ENCODE measurements at places on chromosomes 13 and 19.

DNA sequence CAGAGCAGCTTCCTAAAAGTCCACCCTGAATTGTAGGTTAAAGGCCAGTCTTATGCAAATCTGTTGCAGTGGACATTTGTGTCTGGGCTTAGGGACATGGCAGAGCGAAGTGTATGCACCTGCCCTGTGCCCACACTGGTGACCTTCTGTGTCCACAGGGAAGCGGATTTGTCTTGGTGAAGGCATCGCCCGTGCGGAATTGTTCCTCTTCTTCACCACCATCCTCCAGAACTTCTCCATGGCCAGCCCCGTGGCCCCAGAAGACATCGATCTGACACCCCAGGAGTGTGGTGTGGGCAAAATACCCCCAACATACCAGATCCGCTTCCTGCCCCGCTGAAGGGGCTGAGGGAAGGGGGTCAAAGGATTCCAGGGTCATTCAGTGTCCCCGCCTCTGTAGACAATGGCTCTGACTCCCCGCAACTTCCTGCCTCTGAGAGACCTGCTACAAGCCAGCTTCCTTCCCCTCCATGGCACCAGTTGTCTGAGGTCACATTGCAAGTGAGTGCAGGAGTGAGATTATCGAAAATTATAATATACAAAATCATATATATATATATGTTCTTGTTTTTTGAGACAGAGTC is 25.5 kb downstream of the CYP2B6 start:
- no peak for DNase-seq

DNA sequence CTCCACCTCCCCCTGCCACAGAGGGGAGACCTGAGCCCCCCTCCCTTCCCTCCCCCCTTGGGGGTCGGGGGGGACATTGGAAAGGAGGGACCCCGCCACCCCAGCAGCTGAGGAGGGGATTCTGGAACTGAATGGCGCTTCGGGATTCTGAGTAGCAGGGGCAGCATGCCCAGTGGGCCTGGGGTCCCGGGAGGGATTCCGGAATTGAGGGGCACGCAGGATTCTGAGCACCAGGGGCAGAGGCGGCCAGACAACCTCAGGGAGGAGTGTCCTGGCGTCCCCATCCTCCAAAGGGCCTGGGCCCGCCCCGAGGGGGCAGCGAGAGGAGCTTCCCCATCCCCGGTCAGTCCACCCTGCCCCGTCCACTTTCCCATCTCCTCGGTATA is 2.4 kb upstream of the APOE start:
- no peak for DNase-seq

- DNase-seq = no peak
These were observed 15.2 kb downstream of the ZNF221 start for GRCh38 chr19:43966079-43966694.

DNA sequence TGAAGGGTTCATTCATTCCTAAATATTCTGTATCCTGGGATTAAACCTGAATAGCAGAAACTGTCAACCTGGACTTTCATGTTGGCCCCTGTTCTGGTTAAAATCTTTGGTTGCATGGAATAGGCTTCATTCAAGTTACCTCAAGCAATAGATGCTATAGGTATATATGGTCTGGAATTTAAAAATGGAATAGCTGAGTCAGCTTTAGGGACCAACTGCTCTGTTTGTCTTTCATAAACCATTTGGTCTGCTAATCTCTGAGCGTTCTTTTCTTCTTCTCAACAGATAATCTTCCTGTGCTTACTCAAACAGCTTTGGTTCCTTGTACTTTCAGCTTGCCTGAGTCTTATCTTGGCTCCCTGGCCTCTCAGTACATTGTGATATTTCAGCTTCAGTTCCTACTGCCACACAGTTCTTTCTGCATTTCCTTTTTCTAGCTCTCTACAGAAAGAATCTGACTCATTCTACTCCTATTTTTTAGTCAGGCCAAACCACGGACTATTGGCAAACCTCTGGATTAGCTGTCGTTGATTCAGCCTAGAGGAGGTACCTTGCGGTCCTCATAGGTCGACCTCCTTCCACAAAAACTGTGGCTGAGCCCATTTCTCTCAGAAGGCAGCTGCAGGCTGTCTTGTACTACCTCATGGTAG is 35.9 kb upstream of the MAB21L1 start:
- no peak for DNase-seq

DNA sequence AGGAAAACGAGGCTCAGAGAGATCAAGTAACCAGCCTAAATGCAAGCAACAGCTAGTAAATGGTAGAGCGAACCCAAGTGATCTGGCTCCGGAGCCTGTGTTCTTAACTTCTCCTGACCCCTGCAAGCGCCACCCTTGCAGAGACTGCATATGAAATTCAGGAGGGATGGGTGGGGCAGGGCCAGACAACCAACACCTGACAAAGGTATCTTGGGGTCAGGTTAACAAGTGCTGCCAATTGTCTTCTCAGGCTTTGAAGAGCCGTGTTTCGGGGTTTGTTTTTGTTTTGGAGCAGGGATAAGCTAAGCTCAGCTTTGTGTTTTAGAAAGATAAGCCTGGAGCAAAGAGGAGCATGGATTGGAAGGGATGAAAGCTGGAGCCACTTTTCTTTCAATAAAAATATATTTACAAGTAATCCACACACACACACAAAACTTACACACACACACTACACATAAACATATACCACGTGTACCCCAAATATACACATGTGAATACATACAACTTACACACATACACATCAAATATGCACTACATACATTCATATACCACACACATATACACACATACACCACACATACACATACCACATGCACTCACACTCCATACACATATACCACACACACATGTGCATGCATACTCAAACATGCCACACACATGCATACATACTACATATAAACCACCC is 722.0 kb downstream of the DIAPH3 start:
- DNase-seq = no peak

GRCh38 chr19:11434703-11435056 is 241 bp downstream of the ODAD3 start:
- DNase-seq = no peak

GRCh38 chr19:35337097-35337983 is 8.4 kb downstream of the CD22 start:
- no peak for DNase-seq

- DNase-seq = no peak
These were observed 988.6 kb downstream of the PCDH17 start for GRCh38 chr13:58620176-58620575.

DNA sequence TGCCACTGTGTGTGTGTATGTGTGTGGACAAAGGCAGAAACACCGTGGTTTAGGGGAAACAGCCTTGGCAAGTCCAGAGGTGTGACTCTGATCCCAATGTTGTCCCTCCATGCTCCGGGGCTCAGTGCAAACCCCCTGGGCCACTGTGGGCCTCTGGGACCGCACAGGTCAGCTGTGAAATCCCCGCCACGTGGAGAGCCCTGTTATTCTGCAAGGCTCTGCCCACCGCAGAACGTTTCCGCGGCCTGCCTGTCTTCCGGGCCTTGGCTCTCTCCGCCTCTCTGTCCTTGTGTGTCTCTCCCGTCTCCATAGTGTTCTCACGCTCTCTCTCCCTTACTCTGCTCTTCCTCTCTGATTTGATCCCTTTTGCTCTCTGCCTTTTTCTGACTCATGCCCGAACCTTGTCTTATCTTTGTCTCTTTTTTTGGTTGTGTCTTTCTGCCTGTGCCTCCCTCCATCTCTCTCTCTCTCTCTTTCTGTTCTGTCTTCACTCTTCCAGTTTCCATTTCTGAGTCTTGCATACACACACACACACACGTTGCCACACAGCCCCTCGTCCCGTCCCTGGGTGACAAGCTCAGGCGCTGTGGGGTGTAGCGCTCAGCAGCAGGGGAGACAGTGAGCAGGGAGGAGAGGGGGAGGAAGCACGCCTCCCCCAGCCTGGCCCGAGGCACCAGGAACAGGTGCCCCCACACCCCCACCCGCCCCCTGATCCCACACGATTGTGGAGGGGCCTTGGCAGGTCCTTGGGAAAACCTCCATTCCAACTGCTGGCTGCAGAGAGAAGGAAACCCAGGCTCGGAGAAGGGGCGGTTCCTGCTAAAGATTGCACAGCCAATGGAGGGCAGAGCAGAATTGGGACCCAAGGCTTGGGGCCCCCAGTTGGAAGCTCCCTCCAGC is 3.0 kb downstream of the TTYH1 start:
- DNase-seq = no peak

DNA sequence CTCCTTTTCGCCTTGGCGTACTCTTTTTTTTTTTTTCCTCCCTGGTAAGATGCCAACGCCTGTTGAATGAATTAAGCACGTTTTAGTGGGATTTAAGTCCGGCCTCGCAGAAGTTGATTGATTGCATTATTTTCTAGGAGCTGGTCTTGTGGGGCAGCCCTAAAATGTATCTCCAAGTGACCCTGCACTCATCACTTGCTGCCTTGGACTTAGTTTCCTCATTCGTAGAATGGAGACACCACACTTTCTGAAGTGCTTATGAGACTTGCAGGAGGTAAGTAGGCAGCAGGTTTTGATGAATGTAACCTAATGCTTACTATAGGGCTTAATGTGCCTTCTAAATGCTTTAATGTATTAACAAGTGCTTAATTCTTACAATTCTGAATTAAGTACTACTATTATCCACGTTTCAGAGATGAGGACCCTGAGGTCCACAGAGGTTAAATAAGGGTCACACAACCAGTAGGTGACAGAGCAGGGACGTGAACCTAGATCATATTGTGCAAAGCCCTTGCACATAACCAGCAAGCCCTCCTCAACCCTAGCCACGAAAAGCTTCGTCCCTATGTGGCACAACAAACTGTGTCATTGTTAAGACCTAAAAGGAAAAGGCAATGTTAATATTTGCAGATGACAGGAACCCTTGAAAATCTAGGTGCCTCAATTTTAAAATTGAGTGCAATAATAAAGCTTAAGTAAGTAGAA is 514 bp upstream of the ARGLU1 start:
- DNase-seq = no peak

DNA sequence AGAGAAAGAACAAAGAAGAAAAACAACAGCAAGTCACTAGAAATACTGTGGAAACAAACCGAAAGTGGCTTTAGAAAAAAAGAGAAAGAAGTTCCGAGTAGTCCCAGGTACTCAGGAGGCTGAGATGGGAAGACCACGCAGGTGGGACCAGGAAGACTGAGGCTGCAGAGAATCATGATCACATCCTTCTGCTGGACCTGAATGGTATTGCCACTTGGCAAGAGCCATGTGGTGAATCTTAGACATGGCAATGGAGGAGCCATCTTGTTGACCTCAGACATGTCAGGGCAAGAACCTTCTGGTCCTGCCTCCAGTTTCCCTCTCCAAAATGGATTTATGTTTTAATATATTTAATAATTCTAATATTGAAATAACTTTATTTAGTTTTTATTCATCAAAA is 37.4 kb upstream of the ZNF724 start:
- no peak for DNase-seq

- DNase-seq = no peak
These were observed 57.0 kb downstream of the RBM26 start for GRCh38 chr13:79349011-79349410.

DNA sequence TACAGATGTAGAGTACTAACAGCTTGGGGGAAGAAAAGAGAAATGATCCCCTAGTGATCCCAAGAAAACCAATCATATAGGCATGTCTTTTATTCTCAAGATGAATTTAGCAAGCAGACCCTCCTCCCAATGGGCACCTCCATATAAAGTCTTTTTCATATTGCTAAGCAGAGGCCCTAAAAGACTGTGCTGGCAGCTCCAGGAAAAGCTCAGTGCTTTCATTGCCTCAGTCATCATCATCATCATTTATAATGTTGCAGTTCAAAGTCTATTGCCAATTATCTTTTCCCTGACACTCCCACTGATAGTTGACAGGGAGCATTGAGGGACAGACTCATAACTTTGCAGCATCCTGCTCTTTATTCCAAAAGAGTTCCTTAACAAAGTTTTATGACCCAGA is 13.0 kb downstream of the GPR183 start:
- no peak for DNase-seq

GRCh38 chr13:38582133-38582532 is 104.7 kb upstream of the FREM2 start:
- DNase-seq = no peak

All from activated CD4-positive, alpha-beta T cell treated with anti-CD3 and anti-CD28 coated beads for 1 hour (primary cell).